ENCODE measurements at places on chromosomes 7 and 10. TPM values are rescaled to one million over a fixed set of nuclear protein-coding genes. Genes with fewer than 3 reads are reported as not detected.

DNA sequence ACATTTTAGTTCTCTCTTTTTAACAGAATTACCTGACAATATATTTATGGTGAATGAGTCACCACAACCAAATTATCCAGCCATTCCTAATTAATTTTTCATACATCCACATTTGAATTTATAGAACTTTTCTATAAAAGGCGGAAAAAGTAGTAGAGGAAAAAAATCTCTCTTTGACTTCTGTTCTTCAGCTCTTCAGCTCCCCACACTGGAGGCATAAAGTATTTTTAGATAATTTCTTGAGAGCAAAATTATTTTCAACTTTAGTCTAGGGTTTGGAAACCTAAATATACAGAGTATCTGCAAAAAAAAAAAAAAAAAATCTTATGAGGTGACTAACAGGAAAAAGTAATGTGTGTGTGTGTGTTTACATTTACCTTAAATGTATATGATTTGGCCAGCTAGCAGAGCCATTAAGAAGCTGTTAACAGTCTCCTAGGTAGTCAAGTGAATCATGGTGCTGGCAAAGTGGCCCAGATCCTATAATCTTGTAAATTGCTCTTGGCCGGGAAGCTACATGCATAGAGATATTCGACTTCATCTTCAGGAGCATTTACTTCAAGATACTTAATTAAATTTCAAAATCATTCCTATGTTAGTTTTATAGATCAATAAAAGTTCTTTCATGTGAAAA is 383.1 kb upstream of the STEAP1 start:
- DNase-seq = no peak

DNA sequence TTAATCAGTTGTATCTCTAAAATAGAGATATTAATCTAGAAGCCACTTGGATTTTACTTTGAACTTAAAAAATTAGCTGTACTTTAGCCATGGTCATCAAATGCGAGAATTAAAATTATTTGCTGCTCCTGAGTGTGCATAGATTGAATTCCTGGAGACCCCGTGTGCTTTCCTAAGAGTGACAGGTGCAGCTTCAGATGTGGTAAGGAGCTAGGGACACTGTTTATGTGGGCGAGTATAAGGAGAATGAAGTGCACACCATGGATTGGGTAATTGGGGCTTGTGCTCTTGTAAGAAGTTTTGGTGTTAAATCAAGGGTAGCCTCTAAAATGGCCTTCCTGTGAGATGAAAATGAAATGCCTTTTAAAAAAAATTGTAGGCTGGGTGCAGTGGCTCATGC is 9.8 kb downstream of the PLCE1 start:
- DNase-seq = no peak

- no peak for DNase-seq
Observed at GRCh38 chr7:4245866-4246470, 436.1 kb upstream of the FOXK1 start.

TMEM225B gene
- polyA plus RNA-seq = 2.8 TPM
